Activated CD8-positive, alpha-beta memory T cell treated with anti-CD3 and anti-CD28 coated beads, Interleukin-2, amount 10 ng/mL, durations not matched to agents 7 days and 5 days (primary cell): ENCODE measurements at places on chromosomes 6 and 20.
A peak's percentile ranks its signal among the peaks of the same experiment; 100 is the strongest.

DNA sequence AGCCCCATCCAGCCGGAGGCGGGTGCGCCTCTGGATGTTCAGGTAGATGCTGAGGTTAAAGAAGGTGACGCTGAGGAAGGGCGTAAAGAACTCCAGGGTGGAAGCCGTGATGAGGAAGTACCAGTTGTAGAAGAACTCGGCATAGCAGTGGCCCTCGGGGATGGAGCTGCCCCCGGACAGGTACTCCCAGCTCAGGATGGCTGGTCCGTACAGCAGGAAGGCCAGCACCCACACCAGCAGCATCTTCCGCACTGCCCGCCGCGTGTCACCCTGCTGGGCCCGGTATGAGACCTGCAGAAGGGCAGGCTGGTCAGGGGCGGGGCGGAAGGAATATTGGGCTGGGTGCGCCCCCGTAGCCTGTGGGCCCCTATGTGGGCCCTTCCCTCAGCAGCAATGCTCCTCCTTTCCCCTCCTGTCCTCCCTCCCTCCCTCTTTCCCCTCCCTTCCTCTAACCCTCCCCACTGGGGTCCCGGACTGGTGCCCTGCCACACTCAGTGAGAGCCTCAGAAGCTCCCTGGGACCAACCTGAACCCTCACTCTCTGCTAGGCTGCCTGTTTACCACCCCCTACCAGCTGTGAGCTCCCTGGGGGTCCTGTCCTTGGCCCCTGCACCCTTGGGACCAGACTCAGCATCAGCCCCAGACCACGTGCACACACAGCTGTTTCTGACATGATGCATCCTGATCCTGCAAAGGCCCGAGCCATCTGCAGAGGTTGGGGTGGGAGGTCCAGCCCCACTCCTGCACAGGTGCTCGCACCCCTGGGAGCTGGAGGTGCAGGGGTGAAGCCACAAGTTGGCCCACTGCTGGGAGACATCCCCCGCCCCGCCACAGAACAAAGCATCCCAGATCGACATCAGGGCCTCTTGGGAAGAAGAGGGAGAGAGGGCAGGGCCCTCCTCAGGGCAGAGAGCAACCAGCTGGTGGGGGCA lies 3.2 kb downstream of the HRH3 start:
- no peak for DNase-seq

DNA sequence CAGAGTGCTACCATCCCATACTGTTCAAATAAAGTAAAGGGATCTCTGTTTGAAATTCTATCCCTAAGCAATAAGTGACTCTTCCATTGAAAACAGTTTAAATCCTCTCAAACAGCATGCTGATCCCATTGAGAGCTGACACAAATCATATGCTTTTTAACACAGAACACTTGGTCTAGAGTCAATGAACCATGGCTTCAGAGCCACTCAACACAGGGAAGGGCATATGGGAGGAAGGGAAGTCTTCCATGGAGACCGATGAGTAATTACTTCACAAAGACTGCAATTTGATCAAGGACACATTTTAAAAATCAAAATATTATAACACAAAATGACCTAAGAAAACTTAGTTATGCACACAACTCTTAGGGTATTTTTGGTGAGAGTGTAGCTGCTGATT lies 1073.0 kb upstream of the MAP3K7 start:
- DNase-seq, result no peak

DNA sequence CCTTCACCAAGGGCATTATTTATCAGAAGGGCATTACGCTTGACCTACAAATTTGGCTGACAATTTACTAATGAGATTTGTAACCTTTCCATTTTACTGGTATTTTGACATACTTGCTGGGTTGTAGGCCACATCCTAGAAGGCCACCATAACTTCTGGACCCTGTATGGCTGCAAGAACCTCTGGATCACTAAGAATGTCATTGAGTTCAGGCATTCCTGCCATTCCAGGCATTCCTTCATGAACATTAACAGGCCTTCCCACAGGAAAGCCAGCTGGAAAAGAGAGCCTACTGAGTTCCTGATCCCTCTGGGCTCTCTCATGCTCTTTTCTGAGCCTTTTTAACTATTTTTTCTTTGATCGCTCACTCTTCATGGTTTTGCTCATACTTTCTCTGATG lies 28.4 kb upstream of the SLC35A1 start:
- no peak for DNase-seq

DNA sequence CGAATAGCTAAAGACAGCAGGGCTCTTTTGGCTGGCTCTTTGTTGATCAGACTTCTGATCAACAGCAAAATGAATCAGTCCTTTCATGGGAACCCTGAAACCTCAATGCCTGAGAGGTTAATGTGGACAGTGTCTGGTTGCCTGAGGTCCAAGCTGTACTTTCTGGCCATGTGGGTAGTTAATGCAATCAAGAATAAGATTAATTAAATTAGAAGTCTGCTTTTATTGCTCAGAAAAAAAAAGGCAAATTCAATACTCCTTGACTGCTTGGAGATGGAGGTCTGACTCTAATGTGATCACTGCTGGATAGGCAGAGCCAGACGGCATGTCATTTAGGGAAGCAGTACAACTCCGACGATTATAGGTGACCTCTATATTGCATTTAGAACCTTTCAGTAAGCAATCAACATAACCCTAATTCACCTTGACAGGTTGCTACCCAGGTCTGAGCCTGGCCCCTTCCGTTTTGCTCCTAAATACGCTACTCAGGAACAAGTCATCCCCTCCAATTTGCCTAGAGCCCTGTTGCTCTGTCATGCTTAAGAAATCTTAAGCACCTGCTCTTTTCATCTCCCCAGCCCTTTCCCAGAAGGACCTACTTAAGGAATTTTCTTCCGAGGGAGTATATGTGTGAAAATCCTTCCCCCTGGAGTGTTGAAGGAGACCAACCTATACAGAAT lies 370.0 kb upstream of the SPTLC3 start:
- no peak for DNase-seq

GRCh38 chr6:55012454-55012853 lies 161.9 kb upstream of the HCRTR2 start:
- DNase-seq, result no peak

DNA sequence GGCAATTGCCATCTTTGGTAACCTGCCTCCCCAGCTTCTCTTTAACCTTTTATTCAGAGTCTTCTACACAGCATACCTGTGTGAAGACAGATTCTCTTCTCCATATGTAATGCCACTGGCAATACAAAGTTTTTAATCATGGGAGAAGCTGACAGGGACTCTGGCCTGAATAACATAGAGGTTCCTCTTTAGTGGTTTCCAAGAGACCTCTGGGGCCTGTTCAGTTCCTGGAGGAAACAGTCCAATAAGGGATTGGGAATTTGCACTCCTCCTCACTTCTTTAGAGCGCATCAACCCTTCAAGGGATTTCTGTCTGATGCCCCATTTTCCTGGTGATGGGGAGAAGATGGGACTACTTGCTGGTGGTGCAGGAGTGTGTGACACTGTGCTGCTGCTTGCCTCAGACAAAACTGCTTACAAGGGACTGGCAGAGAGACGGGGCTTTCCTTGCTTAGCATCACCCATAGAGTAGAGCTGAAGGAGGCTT lies 1.4 kb downstream of the RIMS1 start:
- DNase-seq, result no peak

DNA sequence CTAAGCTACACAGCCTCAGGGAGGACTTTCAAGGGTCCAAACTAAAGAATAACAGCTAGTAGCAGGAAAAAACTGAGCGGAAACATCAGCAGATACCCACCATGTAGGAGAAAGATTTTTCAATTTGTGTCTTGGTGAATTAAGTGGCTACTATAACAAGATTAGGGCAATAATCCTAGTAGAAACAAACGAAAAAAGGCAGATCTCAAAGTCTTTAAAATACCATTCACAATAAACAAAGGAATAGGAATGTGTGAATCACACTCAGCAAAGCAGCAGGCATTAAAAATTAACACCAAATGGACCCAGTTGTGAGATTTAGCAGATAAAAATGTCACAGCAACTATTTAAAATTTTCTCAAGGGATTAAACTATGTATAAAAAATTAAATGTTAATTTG lies 761.2 kb downstream of the TENT5A start:
- no peak for DNase-seq

DNA sequence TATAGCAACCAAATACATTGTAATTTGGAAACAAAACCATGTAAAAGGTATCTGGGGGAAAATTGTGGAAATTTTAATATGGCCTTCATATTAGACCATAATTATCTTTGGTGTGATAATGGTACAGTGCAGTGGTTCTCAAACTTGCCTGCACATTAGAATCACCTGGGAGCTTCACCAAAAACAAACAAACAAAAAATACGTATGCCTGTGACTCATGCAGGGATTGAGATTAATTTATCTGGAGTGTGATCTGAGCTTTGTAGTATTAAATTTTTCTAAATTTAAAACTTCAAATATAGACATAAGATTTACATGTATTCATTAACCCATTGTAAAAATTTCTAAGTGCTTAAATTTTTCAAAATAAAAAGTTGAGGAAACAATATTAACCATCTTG lies 31.5 kb downstream of the ARHGAP18 start:
- no peak for DNase-seq

DNA sequence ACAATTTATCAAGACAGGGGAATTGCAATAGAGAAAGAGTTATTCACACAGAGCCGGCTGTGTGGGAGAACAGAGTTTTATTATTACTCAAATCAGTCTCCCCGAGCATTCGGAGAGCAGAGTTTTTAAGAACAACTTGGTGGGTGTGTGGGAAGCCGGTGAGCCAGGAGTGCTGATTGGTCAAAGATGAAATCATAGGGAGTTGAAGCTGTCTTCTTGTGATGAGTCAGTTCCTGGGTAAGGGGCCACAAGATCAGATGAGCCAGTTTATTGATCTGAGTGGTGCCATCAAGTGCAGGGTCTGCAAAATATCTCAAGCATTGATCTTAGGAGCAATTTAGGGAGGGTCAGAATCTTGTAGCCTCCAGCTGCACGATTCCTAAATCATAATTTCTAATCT lies 50.0 kb upstream of the ECI2 start:
- DNase-seq, result peak; percentile 59

DNA sequence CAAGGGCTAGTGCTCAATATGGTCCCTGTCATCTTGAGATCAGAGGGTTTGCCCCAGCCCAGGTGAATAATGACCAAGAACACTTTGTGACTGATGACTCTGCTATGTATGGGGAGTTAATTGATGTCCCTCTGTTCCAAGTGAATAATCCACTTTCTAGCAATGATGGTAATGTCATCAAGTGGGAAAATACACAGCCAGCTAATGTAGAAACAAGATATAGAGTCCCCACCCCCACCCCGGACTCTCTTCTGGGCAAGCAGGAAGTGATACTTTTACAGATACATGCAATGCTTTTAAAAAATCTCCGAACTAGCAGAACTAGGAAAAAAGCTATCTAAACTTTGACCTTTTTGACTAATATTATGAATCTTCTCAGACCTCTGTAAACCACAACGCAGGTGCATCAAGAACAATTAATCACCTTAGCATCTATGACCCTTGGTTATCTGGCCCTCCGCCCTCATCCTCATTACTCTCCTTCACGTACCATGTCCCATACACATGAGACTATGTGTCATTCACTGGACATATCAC lies 30.5 kb downstream of the CNR1 start:
- DNase-seq, result no peak

GRCh38 chr20:37375227-37375626 lies 29.3 kb downstream of the SRC start:
- DNase-seq, result no peak

DNA sequence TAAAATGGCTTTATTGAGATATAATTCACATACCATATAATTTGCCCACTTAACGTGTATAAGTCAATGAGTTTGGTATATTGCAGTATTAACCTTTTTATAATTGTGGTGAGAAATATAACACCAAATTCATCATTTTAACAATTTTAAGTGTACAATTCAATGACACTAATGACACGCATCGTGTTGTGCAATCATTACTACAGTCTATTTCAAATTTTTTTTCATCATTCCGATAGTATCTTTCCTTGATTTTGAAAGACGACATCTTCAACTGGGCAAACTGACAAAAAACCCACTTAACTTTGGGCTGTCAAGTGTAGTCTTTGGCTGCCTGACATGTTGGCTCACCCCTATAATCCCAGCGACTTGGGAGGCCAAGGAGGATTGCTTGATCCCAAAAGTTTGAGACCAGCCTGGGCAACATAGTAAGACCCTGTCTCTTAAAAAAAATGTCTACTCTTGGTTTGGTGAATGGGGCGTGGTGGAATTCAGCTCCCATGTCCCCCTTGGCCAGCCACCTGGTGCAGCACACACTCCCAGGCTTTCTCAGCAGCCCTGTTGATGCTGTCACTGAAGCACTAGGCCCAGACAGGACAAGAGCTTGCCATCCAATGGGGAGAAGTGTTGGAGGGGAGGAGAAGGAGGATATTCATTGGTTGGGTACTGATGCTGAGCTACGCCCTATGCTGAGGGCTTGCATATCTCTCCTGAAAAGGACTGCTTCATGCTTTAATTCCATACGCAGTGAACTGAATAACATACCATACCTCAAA lies 150.5 kb downstream of the CD83 start:
- DNase-seq, result no peak

GRCh38 chr20:32968478-32969241 lies 35.6 kb downstream of the SUN5 start:
- no peak for DNase-seq

GRCh38 chr6:115203381-115203780 lies 857.3 kb downstream of the FRK start:
- DNase-seq, result no peak

DNA sequence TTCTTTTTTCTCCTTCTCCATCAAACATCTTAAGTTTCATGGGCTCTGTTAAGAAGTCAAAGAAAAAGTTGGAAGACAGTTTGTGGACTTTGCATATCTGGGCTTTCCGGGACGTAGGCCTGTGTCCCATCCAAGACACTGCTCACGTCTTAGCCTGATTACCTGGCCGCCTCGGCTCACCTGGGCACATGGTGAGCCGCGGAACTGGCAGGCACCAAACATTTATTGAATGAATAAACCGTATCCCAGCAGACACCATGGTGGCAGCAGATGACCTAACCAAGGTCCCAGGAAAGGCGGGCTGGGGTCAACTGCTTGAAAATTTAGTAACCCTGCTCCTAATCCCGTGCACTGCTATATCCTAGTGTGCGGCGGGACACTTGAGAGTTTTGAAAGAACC lies 35.6 kb downstream of the GNAS start:
- DNase-seq, result no peak
